RWPE1 (cell line): ENCODE measurements at places on chromosomes 13 and 19.

- no peak for DNase-seq
Measured at GRCh38 chr19:19446655-19447437, 41.4 kb downstream of the GATAD2A start.

DNA sequence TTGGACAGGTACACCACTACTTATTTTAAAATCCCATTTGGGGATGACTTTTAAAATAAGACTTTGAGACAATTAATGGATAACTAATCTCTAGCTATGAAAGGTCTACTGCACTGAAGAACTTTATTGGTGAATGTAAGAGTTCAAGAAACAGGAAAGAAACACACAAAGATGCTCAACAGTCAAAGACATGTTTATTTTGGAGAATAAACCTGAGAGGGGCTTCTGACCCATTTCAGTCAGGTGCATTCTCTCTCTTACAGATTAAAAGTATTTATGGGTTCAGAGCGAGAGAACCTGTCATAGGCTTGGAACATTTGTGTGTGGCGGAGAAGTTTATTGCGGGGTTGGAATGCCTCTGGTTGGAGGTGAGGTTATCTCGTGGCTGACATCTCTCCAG, 94.3 kb upstream of the USP29 start:
- no peak for DNase-seq

- DNase-seq: no peak
Measured at GRCh38 chr13:43304945-43305344, 281.6 kb downstream of the DNAJC15 start.

DNA sequence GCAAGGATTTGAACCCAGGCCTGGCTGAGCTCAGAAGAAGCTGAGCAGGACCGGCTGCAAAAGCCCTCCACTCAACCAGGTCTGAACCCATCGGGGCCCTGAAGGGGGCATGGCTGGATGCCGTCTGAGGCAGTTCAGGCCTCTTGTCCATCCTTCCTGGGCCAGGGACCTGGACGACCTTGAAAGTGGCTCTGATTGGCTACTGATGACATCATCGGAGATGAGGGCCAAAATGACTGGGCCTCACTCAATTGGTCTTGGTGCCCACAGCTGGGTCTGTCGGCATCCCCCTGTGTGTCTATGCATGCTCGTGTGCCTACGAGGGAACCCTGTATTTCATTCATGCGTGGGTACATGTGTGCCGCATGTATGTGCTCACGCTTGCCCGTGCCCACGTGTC, 71.8 kb downstream of the PTPRS start:
- peak; percentile 15 for DNase-seq

DNA sequence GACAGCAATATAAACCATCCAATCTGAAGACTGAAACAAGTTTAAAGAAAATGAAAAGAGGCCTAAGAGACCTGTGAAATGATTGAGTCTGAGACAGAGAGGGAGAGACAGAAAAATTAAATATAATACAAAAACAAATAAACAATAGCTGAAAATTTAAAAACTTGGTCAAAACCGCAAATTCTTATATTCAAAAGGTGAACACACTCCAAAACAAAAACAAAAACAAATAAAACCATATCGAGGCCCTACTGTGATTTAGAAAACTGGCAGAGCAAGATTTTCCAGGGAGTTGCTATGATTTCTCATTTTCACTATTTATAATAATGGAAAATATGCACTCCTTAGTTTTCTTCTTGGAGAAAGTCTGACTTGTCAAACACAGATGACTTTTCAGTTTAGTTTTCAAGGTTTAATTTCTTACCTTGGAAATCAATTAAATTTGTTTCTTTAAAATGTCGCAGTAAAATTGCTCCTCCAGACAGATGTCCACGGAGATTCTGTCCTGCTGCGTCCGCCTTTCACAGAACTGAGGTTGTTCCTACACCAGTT, 1420.3 kb downstream of the UQCRFS1 start:
- DNase-seq: no peak

- DNase-seq: no peak
Measured at GRCh38 chr13:80901111-80901510, 560.2 kb upstream of the SPRY2 start.

DNA sequence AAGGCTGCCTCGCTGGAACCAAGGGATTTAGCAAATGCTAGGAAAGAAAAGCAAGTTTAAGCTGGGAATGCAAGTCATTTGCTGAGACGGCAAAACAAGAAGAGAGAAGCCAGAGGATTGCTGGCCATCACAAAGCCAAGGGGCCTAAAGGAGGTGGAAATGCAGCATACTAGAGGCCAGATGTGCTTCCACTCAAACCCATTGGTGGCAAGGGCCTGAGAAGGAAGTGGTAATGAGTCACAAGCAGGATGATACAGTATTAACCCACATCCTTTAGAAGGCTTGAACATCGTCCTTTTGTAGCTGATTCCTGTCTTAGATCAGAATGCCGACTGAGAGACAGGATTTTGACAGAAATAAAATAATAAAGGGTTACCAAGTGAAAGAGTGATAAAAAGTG, 68.2 kb downstream of the ITGBL1 start:
- no peak for DNase-seq

DNA sequence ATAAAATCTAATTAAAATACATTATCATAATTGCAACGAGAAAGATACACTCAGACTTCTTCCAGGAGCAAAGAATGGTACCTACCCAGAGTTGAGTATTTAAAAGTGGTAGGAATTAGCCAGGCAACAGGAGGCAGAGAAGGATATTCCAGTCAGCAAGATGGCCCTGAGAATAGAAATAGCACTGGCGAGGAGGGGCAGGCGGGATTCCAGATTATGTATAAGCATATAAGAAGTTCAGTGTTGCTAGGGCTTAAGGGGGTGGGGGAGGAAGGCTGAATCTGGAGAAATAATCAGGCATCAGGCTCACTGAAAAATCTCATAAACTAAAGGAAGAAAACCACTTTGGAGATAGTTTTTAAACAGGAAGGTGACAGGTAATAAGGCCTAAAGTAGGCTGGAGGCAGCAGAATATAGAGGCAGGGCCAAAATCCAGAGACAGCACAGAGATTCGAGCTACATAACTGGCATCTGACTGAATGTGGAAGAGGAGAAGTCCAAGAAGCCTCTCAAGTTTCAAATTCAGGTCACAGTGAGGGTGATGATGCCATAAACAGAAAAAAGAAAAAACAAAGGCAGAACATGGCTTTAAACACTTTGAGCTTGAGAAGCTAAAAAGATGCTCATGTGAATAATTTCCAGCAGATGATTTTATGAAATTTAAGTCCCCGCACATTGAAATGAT, 7.5 kb downstream of the KPNA3 start:
- no peak for DNase-seq

DNA sequence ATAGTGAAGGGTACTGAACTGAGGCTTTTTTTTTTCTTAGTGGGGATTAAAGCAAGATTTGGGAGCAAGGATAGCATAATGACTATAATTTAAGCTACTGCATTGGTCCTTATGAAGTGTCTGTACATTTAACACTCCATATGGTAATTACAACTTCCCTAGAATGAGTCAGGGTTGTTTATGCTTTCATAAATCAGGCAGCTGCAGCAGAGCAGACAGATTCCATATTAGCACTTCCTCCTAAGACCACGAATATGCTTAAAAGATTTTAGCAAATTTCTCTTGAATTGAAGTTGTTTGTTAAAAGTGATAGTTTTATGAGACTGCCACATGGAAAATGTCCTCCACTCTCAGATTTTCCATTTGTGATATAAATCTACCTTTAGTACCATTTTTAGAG, 401.1 kb upstream of the SPRY2 start:
- no peak for DNase-seq

DNA sequence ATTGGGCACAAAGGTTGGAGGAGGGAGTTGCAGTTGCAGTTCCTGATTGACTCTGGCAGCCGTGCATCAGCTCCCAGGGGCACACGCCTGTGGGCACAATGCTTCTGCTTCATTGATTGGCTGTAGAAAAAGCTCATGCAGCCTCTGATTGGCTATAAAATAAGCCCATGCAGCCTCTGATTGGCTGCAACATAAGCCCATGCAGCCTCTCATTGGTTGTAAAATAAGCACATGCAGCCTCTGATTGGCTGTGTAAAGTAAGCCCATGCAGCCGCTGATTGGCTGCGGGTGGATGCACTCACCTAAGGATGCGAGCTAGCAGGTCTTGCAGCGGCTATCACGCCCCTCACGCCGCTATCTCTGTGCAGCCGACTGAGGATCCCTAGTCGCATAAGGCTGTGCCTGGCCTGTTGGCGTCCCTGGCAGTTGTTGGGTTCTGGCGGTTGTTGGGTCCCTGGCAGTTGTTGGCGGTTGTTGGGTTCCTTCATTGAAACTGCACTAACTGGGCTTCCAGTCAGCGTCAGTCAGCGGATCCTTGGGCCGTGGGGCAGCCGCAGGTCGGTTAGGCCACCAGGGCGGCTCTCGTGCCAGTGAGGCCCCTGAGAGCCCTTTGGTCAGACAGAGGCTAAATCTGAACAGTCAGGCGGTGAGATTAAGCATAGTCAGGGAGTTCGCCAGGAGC, at the start of gene SIGLECL1:
SIGLECL1 (plus strand) TSS at position 295 of the 682 bp plus-strand sequence. CDS start 12,993 bp downstream, outside the sequence.
- DNase-seq: no peak

- no peak for DNase-seq
Measured at GRCh38 chr13:42895776-42896175, 96.3 kb downstream of the EPSTI1 start.

DNA sequence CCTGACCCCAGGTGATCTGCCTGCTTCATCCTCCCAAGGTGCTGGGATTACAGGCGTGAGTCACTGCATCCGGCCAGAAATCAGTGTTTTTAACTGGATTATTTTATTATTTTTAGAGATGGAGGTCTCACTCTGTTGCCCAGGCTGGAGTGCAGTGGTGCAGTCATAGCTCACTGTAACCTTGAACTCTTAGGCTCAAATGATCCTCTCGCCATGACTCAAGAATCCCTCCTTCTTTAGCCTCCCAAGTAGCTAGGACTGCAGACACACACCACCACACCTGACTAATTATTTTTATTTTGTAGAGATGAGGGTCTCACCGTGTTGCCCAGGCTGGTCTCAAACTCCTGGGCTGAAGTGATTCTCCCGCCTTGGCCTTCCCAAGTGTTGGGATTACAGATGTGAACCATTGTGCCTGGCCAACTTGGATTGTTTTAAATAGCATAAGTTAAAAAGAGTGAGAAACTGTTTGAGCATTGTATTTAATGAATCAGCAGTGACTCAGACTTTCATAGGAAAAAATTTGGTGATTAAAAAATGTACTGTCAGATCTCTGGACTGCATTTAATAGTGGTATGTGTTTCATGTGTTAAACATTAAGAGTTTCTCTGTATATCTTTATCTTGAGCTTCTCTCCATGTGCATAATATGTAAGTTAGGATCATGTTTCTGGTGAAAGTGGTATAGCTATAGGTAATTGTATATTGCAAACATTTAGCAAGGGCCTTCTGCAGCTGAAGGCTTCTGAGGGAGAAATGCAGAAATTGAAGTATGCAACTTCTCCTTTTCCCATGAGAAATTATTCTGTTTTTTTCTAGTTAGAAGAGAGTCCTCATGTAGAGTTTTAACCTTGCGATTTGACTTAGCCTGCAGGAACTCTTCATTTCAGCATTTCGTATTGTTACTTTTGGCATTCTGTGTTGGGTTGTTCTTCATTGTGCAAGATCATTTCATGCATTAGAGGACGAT, 121.2 kb downstream of the PCCA start:
- peak; percentile 41 for DNase-seq

- peak; percentile 91 for DNase-seq
Measured at GRCh38 chr19:16160943-16161560, 12.3 kb downstream of the CIB3 start.

GRCh38 chr19:6223461-6224307, 56.1 kb downstream of the MLLT1 start:
- no peak for DNase-seq

DNA sequence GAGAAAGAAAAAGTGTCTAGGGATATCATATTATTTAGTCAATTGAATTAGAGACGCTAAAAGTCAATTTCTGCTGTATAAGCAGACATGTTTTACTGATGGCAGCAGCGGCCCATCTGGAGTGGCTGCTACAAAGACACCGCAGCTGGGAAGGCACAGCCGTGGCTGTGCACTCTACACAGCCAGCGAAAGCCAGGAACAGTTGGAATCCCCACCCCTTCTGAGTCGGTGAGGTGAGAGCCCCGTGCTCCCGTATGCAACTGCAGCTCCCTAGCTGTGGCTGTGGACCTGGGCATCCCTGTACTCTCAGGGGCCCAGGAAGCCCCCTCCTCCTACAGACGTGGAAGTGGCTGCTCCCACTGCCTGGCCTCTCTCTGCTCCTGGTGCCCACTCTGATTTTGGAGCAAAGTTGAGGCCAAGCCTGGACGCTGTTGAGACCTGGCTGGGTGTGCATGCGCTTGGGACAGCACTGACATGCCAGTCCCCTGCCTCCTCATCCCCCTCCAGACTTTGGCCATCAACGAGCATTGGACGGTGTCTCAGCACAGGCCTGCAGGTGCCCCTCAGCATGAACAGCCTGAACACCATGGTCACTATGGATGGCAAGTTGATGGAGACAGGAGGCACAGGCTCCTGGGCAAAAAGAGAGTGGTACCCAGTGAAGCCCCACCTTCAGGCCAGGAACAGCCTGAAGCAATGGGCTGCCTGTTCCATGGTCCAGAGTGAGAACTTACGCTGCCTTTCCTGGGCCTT, 944.0 kb upstream of the MIR17HG start:
- no peak for DNase-seq

DNA sequence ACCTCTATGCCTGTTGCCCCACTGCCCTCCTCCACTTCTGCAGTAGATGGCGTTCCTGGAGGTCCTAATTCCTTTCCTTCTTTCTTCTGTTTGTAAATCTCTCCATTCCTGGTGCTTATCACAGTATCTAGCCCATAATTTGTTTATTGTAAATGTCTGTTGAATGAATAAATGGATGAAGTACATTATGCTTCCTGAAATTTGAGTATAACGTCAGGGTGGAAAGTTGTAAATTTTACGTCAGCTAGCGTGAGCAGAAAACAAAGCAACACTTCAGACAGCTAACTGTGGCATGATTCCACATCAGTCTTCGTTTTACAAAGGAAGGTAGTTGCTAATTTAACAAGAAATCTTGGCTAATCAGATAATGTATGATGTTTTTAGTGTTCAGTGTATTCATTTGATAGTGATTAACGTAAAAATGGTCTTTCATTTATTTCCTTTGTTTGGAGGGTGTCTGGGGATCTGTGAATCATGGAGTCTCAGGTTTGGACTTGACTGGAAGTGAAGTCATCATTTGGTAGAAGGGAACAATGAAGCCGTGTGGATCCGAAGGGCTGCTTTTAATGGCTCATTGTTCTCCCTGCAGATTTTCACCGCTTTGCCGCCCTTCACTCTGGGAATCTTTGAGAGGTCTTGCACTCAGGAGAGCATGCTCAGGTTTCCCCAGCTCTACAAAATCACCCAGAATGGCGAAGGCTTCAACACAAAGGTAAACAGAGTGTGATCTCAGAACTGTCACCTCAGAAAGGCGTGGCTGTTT, 215.1 kb downstream of the SHISA2 start:
- DNase-seq: peak; percentile 73

GRCh38 chr13:22428188-22428828, 752.5 kb upstream of the SGCG start:
- no peak for DNase-seq

GRCh38 chr19:11089254-11090013, at the start of gene LDLR:
TSS of gene LDLR (plus strand) at chr19:11089463. CDS start at chr19:11089549, 86 bp downstream.
- peak; percentile 87 for DNase-seq

- DNase-seq: no peak
Measured at GRCh38 chr13:67216864-67217263, 13.3 kb downstream of the PCDH9 start.

GRCh38 chr19:3760871-3761361, 576 bp downstream of the APBA3 start:
- no peak for DNase-seq
